ENCODE measurements at places on chromosomes 3 and 15.

DNA sequence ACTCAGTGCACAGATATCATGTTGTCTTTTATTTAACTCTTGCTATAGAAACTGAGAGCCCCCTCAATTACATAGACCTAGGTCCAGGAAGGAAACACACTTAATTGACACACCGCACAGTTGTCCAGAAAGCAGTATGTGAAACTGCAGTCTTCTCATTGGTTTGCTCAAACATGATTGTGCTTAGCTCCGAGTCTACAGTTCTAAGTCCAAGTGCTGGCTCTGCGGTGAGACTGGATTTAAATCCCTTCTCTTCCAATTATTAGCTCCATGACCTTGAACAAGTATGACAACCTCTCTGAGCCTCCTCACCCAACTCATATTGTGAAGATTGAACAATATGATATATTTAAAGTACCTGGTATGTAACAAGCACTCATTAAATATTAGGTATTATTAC, 19.0 kb upstream of the AHSG start:
- DNase-seq = no peak

- no peak for DNase-seq
Observed at GRCh38 chr3:100008081-100008698, 106.1 kb downstream of the FILIP1L start.

GRCh38 chr3:45509038-45509767, 85.3 kb upstream of the LIMD1 start:
- DNase-seq = no peak

DNA sequence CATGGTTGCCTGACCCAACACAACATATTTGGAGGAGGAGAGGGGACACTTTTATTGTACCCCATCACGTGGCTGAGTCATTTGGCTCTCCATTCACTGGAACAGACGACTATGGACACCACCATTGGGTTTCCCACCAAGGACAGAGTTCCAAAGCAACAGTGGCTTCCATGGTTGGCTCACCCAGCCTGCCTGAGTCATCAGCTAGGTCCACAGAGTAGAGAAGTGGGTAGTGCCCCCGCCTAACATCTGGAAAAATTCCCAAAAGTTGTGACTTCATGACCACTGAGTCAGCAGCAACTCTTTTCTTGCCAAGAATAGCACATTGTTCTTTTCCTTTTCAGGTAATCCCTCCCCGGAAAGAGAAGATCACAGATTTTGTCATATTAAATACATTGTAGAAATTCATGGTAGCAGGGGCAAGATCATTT, 3.0 kb upstream of the PPP1R2 start:
- no peak for DNase-seq

DNA sequence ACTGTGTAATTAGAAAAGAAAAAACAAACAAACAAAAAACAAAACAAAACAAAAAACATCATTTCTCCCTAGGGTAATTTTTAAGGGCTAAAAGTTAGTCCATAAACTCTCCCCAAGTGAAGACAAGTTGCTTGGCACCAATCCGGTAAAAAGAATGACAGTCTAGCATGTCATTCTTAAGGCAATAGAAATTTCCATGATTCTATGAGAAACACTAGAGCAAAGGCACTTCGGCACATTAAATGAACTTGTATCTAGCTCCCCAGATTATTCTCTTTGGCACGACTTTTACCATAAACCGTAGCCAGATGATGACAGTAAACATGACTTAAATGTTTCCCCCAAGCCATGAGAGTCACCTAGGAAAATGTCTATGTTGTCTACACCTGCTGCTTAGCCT, 10.1 kb downstream of the COL8A1 start:
- no peak for DNase-seq

DNA sequence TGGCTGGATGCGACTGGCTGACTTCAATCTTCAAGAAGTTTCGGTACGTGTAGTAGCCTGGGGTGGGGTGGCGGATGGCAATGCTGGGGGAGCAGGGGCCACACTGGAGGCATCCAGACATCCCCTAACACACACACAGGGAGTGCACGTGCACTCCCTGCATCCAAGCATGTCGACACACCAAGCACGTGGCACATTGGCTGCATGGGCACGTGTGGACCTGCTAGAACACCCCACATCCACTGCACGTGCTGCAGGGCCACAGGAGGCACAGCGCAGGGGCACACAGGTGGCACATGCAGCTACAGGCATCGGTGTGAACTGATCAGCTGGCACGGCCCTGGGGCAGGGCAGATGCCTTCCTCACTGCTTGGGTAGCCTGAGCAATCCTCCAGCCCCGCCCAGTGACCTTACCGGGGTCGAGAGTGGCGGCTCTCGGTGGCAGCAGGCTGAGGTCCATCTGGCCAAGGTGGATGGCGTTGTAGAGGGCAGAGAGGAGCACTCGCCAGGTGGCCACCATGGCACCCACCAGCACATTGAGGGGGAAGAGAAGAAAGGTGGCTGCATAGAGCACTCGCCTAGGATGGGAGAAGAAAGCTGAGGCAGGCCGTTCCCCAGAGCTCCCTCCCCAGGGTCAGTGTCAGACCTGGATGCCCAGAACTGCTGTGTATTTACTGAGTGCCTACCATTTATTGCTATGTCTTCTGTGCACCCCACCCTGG, 7.5 kb downstream of the ISLR start:
- DNase-seq = no peak

DNA sequence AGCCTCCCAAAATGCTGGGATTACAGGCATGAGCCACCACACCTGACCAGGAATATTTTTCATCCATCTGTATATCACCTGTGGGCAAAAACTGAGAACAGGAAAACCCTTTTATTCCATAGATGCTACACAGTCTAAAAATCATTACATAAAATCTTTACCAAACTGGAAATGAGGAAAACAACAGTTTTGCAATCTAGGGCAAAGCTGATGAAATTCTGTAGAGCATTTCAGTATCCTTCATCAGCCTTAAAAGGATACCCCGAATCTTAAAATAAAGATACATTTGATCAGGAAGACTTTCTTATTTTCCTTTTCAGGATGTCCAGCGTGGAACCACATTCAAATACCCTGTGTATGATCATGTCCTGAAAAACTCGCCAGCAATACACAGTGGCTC, 7.1 kb downstream of the SIAH2 start:
- no peak for DNase-seq

DNA sequence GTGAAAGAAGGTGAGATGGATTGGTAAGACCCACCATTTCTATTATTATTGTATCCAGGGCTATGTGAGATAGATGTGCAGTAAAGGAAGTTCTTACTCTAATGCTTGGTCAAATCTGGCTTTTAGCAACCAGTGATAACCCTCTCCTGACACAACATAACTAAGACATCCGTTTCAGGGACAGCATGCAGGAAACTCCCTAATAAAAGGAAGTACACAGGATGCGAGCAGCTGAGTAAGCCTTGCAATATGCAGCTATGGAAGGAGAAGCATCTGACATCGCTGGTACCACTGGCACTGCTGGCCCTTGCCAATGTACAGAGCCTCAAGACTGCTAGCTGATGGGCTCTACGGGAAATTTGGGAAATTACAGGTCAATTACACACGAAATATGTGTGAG, 662.3 kb downstream of the NR2F2 start:
- DNase-seq = no peak

- DNase-seq = no peak
Observed at GRCh38 chr3:76872999-76873398, 166.9 kb upstream of the ROBO2 start.

GRCh38 chr3:8621872-8622271, 22.7 kb downstream of the SSUH2 start:
- DNase-seq = no peak

- DNase-seq = no peak
Observed at GRCh38 chr3:14253022-14253706, 74.5 kb downstream of the LSM3 start.

- no peak for DNase-seq
Observed at GRCh38 chr3:46017720-46018119, 9.6 kb downstream of the XCR1 start.

- DNase-seq = no peak
Observed at GRCh38 chr15:29885183-29885582, 62.9 kb upstream of the TJP1 start.

DNA sequence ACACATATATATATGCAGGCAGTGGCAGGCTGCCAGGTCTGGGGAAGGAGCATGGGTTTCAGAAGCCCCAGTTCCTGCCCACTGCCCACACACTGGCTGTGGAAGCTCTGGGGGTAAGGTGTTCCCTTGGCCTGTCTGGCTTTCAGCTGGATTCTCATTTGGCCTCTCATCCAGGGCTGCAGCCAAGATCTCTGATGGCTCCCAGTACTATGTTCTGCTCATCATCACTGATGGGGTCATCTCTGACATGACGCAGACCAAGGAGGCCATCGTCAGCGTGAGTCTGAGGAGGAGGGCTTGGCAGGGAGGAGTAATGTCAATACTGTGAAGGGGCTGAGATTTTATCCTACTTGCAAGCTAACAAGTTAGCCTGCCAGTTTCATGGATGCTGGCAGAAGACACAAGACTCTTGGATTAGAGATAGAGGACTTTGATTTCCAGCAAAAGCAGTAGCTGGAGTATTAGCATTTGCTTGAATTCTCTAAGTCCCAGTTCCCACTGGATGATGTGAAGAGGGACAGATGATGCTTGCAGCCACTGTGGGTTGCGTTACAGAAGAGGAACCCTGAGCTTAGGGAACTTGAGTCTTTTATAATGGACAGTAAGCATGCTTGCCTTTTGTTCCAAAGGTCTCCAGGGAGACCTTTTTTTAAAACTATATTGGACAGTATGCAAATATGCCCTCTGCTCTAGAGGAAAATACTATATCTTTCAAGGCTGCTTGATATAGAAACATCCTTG, 5.6 kb upstream of the BRPF1 start:
- DNase-seq = no peak

DNA sequence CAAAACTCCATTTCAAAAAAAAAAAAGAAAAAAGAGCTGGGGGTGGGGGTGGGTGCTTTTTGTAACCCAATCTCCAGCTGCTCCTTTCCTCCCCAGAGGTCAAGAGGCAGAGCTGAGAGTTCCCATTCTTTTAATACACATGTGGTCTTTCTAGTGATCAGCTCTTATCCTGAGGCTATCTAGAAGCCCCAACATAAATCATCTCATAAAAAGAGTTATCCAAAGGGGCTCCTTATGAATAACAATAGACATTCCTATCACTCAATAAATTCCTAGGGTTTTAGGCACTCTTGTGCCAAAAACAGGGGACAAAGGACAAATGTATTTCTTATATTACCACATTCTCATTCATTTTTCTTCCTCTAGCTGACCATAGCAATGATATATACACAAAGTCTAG, 25.1 kb upstream of the GAP43 start:
- DNase-seq = no peak

GRCh38 chr3:172185907-172186306, 146.5 kb downstream of the FNDC3B start:
- no peak for DNase-seq

DNA sequence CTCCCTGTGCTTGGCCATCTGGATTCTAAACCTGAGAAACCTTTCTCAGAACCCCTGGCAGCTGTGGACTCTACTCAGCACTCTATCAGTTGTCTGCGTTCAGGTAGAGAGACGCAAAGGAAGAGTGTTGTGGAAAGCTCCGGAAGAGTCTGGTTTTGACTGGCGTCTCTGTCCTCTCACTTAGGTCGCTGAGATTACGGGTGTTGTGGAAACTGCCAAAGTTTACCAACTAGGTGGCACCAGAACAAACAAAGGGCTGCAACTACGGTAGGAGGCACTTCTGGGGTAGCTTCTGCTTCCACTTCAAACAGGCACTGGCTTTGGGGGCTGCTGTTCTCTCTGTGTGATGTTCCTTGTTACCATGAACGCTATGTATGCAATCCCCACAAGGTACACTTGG, 19.2 kb upstream of the ITPKA start:
- no peak for DNase-seq

DNA sequence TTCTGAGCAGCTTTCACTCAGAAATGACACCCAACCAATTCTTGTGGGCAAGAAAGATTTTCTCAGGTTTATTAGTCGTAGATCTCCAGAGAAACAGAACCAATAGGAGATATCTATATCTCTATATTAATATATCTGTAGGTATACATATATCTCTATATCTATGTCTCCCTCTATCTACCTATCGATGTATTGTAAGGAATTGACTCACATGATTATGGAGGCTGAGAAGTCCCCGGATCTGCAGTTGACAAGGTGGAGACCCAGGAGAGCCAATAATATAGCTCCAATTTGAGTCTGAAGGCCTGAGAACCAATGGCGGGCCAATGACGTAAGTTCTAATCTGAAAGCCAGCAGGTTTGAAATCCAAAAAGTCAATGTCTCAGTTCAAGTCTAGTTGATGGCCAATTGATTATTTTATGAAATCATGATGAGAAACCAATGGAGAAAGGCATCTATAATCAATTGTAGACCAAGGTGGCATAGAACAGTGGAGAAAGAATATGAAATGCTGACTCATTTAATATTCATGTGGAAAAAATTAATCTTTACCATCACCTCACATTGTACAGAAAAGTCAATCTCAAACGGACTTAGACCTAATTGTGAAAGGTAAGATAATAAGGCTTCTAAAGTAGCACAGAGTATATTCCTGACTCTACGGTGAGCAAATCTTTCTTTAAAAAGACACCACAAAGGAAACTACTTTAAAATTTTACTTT, 65.6 kb upstream of the CHRNA7 start:
- DNase-seq = no peak

- DNase-seq = no peak
Observed at GRCh38 chr3:172142051-172142863, 102.9 kb downstream of the FNDC3B start.

GRCh38 chr3:134374105-134374790, at the start of gene AMOTL2:
AMOTL2 (minus strand) TSS chr3:134374447; CDS start chr3:134371433, 3,014 bp downstream.
- DNase-seq = peak; percentile 98

GRCh38 chr3:43338295-43338694, 52.0 kb downstream of the SNRK start:
- DNase-seq = no peak

GRCh38 chr3:95289295-95289694, 1226.4 kb downstream of the NSUN3 start:
- no peak for DNase-seq

DNA sequence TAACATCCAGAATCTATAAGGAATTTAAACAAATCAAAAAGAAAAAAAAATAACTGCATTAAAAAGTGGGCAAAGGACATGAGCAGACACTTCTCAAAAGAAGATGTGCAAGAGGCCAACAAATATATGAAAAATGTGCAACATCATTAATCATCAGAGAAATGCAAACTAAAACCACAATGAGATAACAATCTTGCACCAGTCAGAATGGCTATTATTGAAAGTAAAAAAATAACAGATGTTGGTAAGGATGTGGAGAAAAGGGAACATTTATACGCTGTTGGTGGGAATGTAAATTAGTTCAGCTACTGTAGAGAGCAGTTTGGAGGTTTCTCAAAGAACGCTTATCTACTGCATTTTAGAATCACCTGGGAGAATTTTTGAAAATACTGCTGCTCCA, 186.1 kb downstream of the OTOL1 start:
- DNase-seq = no peak
